ENCODE measurements at places on chromosomes 2 and 18.

DNA sequence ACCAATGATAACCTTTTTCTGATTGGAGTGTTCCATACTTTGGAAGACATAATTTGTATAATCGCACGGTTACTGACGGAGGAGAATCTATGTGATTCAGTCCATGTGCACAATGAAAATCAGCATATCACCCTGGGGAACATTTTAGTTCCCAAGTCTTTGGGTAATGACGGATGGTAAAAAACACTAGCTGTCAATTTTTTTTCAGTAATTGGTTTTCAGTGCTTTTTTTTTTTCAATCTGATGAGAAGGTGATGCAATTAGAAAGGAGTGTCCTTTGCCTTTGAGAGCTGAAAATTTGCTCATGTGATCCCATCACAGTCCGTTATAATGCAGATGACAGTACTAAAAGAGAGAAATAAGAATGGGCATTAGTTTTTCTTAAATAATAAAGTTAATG, 51.9 kb upstream of the THOC1 start:
- no peak for DNase-seq

DNA sequence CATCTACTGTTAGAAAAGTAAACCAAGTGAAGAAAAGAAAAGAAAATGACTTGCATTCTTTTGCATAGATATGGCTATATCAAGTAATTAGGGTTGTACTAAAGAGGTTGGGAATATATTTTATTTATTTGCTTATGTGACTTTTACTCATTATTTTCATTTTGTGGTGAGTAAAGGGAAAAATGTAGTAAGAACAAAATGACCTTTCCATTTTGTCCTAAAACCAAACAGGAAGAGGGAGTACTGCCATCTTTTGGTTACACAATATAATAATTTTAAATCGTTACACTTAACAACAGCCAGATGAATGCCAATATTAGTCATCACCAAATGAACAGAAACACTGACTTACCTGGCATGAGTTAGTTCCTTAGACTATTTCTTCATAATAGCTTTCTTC, 47.3 kb upstream of the NDUFV2 start:
- no peak for DNase-seq

DNA sequence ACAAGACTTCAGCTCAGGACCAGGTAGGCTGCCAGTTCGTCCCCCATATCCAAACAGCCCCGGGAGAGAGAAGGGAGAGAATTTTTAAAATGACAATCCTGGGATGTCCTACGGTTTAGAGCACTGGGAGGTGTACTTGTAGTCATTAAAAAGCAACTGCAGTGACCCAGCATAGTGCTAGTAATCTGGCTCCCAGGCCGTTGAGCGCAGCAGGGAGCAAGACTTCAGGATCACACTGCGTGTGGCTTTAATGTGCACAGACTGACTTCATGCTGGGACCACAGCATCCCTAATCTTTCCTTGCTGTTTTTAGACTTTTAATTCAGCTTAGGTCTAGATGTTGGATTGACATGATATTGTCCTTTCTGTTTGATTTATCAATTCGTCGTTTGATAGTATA, 219.3 kb upstream of the FOSL2 start:
- DNase-seq, result no peak

- no peak for DNase-seq
Measured at GRCh38 chr18:70503060-70503459, 214.2 kb downstream of the SOCS6 start.

DNA sequence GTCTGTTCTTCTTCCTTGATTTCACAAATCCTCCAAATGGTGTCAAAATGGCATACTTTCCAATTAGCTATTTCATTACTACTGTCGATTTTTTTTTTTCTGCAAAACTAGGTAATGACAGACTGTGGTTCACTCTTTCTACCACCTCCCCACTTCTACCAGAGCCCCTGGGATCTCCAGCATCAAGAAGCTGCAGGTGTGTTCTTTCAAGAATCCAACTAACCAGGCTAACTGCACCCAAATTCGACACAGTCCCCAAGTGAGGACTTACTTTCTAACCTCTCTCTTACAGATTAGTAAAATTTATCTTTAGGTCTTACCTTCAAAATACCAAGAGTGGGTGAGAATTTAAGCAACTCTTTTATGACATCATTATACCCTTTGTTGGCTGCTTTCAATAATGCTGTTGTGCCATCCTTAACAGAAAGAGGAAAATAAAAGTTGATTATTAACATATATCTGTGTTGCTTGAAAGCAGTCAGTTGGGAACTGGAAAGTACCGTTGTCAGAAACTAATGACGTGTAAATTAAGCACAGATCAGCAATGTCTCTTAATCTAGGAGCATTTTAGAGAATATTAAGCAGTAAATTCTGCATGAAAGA, 31.2 kb upstream of the NPC1 start:
- no peak for DNase-seq

DNA sequence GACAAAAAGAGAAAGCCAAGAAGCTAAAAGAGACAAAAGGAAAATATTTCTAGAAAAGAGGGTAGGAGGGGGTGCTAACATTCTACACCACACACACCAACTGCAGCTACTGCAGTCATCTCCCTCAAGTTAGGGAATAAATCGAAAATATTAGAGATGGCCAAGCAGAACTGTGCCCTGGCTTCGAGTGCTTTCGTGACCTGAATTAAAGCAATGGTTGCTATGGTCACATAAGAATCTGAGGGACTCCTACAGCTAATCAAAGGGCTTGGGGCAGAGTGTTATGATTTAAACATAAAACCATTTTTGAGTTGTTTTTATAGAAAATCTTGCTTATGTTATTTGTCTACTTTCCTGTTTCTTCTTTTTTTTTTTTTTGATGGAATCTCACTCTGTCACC, 159.6 kb upstream of the HNRNPA3 start:
- DNase-seq, result no peak

DNA sequence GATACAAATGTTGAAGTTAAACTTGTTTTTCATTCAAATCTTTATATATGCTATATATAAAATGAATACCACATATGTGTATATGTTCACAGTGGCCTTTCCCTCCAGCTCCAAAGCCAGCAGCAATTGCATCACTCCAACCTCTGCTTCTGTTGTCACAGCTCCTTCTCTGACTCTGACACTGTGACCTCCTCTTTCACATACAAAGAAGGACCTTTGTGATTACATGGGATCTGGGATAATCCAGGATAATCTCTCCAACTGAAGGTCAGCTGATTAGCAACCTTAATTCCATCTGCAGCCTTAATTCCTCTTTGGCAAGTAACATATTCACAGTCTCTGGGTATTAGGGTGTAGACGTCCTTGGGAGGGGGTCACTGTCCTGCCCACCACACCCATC, 8.4 kb downstream of the FLACC1 start:
- no peak for DNase-seq

GRCh38 chr18:63559567-63560491, 17.7 kb downstream of the SERPINB12 start:
- no peak for DNase-seq

- DNase-seq, result no peak
Measured at GRCh38 chr2:181563101-181563692, 93.7 kb downstream of the CERKL start.

- no peak for DNase-seq
Measured at GRCh38 chr2:105629634-105630033, 115.1 kb upstream of the NCK2 start.

DNA sequence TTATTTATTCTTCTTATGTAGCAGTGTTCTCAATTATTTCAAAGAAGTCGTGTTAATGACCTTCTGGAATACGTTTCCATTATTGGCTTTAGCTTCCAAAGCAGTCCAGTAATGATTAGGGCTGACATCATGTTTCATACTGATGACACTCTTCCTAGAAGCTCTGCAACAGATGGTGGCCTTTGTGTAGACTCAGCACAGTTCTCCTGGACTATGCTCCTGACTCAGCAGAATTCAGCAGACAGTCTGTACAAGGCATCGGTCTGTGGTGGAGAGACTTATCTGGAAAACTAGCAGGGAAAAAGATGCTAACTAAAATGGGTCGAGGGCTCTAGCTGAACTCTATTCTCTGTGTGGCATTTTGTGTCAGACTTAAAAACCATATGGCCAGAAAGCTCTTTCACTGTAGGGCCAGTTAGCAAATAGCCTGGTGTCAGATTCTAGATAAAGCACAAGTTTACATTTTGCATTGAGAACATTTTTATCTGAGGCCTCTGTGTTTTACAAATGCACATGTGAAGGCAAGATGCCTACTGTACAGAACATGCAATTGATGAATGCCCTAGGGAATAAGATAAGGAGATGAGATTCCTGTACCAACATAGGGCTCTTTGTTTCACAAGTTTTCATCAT, 35.1 kb downstream of the GULP1 start:
- no peak for DNase-seq

DNA sequence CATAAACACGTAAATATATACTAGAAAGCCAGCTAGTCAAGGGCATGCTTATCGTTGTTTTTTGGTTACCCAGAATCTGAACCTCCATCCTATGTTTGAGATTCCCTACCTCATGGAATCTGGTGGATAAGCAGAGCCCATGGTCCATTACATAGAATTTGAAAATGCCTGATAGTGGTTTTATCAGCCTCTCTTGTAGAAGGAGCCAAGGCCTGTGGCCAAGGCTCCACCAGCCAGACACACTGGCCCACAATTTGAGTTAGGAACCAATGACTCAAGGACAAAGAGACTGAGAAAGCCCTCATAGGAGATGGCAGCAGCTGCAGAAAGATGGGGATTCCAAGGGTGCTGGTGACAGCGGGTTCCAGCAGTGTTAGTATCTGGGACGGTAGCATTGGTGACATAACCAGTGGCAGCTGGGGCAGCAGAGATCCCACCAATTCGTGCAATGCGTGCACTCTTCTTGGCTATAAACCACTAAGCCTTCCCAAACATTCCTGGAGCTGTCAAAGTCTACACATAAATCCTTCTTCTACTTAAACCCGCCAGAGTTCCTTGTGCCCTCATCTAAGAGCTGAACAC, 51.2 kb upstream of the RMDN2 start:
- DNase-seq, result no peak

GRCh38 chr2:113700186-113700841, 56.1 kb downstream of the SLC35F5 start:
- DNase-seq, result no peak

DNA sequence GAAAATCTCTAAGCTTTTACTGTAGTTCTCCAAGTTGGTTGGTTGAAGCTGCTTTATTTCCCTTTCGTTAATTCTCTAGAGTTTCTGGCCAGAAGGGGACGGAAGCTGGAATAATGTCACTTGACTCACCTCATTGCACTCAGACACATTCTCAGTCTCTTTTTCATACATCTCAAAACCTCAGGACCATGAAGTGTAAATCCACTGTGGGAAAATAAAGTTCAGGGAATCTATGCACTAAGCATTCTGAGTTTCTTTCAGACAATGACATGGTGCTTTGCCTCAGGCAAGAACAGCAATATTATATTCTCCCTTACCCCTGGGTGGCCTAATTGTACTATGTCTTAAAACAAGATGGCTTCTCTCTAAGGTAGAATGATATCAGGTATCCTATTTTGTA, 167.8 kb downstream of the PRPF40A start:
- no peak for DNase-seq

DNA sequence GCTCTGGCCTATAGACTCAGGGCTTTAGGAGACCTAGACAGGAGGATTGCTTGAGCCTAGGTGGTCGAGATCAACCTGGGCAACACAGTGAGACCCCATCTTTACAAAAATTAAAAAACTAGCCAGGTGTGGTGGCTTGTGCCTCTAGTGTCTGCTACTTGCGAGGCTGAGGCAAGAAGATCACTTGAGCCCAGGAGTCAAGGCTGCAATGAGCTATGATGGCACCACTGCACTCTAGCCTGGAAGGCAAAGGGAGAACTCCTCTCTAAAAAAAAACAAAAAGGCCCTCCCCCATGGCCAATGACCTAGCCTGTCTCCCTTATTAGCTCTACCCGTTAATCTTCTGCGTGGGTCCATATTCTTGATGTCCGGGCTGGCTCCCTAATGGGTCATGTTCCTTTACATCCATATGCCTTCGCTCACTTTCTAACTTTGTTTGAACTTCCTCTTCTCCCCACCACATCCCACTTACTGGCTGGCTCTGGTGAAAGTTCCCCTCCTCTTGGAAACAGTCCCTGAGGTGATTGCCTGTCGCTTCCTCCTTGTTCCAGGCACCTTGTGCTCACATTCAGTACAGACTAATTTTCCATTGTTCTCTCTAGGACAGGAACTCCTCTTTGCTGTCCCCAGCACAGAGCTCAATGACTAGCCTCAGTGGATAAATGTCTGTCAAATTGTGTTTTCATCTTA, 103.0 kb downstream of the AFF3 start:
- DNase-seq, result no peak

DNA sequence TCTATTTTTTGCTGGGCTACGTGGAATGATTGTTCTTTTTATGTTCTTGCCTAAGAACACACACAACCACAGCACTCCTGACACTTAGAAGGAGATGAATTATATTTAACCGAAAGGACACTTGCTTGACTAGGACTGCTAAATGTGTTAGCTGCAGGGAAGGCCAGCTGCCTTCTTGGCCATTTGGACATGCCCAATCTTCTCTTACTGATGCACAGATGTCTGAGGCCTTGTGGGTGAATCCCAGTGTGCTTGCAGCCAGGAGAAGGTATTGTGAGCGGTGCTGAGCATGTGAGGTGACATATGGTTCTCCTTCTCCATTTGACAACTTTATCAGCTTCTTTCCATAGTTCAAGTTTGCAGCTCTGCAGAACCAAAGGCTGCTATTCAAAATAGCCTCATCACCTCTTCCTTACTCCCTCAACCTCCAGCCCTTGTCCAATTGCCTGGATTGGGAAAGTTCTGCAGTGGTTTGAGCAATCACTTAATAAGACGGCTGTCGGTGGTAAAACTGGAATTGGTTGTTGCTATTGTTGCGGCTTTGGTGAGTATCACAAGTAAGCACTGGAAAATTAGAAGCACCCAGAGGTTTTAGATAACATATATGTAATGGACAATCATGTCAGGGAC, 1113.3 kb downstream of the TSN start:
- DNase-seq, result no peak

- DNase-seq, result no peak
Measured at GRCh38 chr2:172516299-172516698, 39.6 kb upstream of the PDK1 start.

DNA sequence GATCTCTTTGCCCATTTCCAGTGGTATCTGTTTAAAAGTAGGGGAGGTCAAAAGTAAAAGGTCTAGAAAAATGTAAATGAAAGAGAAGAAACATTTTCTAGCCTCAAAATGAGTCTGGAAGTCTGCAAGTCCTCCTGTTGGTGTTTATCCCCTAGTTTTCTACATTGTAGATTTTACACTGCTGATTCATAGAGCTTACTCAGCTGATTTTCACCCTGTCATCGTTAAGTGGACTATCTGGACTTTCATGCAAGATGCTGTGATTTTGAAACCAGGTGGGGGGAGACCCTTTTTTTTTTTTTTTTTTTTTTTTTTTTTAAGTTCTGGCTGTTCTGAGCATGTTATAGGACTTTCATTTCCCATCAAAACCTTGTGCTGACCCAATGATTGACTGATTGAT, 10.3 kb downstream of the HOXD3 start:
- no peak for DNase-seq

Measured in stimulated activated CD8-positive, alpha-beta memory T cell treated with anti-CD3 and anti-CD28 coated beads, Interleukin-15, amount 100 ng/mL, for 1 hour (primary cell).